SHP77 treated with DMSO at 0.1 percent for 48 hours (cell line): ENCODE measurements at places on chromosomes 11 and 22.

GRCh38 chr11:69746752-69747742, 28.1 kb downstream of the FGF4 start:
- DNase-seq = no peak

- no peak for DNase-seq
Measured at GRCh38 chr11:134668076-134668475, 256.0 kb upstream of the B3GAT1 start.

GRCh38 chr11:75113030-75113429, 16.4 kb upstream of the OR2AT4 start:
- no peak for DNase-seq

- DNase-seq = no peak
Measured at GRCh38 chr11:44575288-44575672, 9.8 kb downstream of the CD82 start.

DNA sequence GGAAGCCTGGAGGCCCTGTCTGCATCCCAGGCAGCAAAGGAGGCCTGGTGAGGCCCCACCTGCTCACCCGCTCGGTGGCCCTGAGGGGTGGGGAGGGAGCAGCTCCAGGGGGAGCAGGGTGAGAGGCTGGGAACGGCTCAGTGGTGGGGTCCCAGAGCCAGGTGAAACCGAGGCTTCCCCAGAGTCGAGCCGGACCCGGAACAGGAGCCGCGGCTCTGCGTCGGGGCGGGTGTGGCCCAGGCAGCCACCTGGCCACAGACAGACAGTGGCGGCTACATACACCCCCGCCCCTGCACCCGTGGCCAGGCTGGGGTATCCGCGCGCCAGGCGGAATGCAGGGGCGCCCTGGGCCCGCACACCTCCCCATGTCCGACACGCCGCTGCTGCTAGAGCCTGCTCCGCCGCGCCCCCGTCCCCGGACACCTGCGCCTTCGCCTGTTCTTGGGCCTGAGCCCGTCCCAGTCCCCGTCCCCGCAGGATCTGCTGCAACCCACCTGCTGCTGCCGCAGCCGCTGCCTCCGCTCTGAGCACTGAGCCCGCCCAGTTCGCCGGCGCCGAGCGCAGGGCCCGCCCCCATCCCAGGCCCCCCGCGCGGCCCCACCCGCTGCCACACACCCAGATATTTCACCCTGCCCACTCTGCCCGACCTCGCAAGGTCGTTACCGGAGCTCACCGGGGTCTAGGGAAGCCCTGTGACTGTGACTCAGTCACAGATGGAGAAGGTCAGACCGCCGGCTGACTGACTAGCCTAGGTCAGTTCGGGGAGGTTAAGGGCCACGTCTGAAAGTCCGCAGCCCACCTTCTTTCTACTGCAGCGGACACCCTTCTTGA, at the start of gene SLC7A4:
TSS of gene SLC7A4 (minus strand) at position 525 of the 831 bp plus-strand sequence. CDS start 749 bp downstream, outside the sequence.
- no peak for DNase-seq

GRCh38 chr22:50115693-50116092, 25.9 kb downstream of the MOV10L1 start:
- peak; percentile 62 for DNase-seq

DNA sequence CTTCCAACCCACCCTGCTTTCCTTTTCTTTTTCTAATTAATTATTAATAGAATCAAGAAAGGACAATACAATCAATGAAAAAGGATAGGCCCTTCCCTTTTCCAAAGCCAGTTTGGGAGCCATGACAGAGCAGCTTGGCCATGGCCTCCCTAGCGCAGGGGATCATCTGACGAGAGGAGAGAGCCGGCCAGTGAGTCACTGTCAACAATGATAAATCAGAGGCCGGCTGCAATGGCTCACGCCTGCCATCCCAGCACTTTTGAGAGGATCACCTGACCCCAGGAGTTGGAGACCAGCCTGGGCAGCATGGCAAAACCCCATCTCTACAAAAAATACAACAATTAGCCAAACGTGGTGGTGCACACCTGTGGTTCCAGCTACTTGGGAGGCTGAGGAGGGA, 27.5 kb upstream of the KRTAP5-7 start:
- no peak for DNase-seq

GRCh38 chr11:117188620-117189081, 10.1 kb downstream of the SIDT2 start:
- no peak for DNase-seq

GRCh38 chr11:75728992-75729391, 11.4 kb downstream of the MOGAT2 start:
- DNase-seq = no peak

DNA sequence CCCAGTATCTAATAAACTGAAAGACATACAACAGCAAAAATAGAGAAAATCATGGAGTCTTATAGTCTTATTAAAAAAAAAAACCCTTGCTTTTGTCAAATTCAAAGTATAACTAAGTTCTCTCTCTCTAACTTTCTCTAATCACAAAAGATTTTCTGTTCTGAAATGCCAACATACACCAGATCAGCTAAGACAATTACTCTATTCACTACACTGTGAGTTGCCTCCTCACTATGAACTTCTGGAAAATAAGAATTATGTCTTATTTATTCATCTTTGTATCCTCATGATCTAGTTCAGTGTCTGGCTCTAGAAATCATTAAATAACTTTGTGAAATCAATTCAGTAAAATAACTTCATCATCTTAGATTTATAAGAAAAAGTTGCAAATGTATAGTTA, 12.7 kb downstream of the FAM76B start:
- DNase-seq = no peak

- peak; percentile 69 for DNase-seq
Measured at GRCh38 chr11:66883016-66883965, 26.4 kb downstream of the LRFN4 start.

GRCh38 chr11:116257883-116258282, 514.9 kb downstream of the BUD13 start:
- DNase-seq = no peak

DNA sequence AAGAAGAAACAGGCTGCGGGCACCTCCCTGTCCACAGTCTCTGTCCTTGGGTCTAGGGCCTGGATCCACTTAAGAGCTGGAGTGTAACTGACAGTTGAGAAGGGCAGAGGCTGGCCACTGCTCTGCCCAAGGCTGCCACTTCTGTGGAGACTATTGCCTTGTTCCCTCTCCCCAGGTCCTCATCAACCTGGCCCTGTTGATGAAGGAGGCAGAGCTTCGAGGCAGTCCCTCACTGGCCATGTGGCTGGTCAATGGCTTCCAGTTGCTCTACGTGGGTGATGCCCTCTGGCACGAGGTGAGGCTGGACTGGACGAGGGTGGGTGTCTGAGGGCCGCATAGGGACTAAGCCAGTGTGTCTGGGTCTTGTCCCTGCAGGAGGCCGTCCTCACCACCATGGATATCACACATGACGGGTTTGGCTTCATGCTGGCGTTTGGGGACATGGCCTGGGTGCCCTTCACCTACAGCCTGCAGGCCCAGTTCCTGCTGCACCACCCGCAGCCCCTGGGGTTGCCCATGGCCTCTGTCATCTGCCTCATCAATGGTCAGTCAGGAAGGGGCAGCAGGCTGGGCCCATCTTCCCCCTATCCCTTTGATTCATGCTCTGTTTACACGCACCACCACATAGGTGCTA, 2.8 kb downstream of the ZNHIT2 start:
- no peak for DNase-seq

DNA sequence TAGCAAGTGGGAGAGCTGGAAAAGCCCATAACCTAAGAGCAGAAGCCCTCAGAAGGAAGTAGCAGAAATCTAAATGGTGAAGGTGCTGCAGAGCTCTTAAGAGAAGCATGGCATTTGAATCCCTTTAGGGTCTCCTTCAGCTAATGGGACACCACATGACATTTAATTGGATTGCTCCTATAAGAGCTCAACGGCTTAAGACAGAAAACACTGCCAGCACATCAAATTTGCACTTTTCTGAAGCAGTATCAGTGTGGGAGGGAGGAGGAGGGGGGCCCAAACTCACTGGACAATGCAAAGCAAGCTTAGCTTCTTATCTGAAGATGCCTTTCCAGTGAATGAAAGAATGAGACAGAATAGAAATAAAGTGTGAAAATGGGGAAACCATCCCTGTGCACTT, 287.9 kb upstream of the MTNR1B start:
- no peak for DNase-seq

DNA sequence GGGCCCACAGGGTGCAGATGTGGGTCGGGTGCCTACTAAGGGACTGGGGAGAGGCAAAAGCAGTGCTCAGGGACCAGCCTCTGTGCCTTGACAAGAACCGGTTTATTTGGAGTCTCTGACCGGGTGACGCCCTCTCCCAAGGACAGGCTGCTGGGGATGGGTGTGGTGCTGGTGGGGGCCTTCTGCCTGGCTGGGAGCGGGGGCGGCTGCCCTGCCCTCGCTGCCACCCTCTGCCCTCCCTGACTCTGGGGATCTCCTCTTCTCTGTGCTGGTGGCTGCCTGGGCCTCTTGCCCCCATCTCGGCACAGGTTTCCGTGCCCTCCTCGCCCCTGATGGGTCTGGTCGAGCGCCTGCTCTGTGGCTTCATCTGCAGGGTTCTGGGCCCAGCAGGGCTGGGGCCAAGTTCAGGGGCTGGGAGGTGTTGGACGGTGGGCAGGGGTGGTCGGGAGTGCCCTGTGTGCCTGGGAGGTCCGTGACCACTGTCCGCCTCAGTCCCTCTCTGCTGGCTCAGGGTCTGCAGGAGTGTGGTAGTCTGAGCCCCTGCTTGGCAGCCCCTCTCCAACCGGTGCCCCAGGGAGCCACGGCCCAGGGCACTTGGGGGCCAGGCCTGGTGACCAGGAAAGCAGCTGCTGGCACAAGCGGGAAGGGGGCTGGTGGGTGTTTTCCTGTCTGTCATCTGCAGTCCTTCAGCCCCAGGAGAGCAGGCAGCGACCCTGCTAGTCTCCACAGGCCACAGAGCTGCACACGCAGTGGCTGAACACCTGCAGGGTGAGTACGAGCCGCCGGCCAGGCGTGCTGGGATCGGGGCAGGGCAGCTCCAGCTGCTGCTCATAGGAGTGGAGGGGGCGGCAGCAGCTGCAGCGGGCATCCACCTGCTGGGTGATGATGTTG, 23.5 kb downstream of the MUC6 start:
- DNase-seq = peak; percentile 65

DNA sequence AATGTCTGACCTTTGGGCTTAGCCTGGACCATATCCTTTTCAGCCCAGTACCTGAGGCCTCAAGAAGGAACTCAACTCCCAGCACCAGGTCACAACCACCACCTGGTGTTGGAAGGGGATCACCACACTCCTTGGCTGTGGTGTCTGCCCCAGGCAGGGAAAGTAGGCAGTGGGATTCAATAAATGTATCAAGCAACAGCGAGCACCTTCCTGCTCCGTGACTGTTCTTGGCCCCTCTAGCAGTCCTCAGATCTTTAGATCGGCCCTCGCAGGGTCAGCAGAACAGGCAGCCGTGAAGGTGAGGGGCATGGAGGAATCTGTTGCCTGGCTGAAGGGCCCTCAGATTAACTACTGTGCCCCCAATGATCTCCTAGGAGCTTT, 15.9 kb downstream of the ARFGAP2 start:
- no peak for DNase-seq

- no peak for DNase-seq
Measured at GRCh38 chr11:118088531-118088930, 1.8 kb upstream of the SMIM35 start.

GRCh38 chr22:26617271-26618199, at the start of gene CRYBB1:
CRYBB1 (minus strand) TSS chr22:26618027; CDS start chr22:26616319, 1,708 bp downstream.
- DNase-seq = no peak

- DNase-seq = no peak
Measured at GRCh38 chr22:17641269-17641668, 2.7 kb downstream of the BCL2L13 start.
